AG04449 (cell line): ENCODE measurements at places on chromosomes 7 and 10.

DNA sequence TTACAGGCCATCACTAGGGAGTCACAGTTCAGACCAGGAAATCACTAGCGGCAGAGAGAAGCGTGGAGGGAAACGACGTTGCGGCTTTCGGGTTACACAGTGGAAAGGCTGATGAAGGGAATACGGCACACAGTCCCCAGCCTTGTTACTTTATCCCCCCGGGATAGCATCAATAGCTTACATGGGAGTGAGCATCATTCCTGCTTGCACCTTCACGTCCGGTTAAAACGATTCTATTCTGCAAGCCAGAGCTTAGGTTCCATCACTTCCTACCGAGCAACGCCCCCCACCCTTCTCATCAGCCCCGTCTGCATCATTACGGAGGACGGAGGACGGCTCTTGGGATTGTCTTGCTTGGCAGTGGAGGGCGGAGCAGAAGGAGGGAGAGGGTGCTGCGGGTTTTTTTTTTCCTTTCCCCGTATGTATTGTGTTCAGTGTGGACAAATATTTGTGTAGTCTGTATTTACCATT, 124.9 kb downstream of the CLEC2L start:
- no peak for DNase-seq

- DNase-seq = no peak
Observed at GRCh38 chr7:73906874-73907273, 45.9 kb downstream of the TMEM270 start.

DNA sequence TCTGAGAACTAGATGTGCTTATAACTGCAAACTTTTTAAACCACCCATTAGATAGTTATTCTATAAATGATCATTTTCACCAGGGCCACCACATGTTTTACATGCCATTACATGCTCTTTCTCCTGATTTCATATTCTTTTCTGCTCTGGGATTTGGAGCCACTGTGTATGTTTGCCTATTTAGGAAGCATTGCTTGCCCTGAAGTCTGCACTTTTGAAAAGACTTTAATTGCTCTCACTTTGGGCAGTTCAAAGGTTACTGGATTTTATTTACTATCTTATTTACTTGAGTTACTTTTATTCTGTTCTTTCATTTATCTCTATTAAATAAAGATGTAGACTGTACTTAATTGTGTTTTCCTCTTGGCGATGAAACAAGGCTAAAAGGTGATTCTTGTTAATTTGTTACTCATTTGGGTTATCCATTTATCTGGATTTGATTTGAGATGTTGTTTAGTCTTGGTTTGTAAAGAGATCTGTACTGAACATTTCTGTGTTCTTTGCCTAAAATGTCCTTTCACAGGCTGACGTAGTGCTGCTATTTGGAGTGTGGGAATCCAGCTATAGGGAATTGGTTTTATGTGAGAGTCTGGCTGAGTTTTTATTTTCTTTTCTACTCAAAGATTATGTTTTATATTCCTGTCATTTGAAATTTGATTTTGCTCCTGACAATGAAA, 88.8 kb downstream of the SUGCT start:
- no peak for DNase-seq

GRCh38 chr7:121562259-121562658, 166.2 kb upstream of the FAM3C start:
- DNase-seq = peak; percentile 23

DNA sequence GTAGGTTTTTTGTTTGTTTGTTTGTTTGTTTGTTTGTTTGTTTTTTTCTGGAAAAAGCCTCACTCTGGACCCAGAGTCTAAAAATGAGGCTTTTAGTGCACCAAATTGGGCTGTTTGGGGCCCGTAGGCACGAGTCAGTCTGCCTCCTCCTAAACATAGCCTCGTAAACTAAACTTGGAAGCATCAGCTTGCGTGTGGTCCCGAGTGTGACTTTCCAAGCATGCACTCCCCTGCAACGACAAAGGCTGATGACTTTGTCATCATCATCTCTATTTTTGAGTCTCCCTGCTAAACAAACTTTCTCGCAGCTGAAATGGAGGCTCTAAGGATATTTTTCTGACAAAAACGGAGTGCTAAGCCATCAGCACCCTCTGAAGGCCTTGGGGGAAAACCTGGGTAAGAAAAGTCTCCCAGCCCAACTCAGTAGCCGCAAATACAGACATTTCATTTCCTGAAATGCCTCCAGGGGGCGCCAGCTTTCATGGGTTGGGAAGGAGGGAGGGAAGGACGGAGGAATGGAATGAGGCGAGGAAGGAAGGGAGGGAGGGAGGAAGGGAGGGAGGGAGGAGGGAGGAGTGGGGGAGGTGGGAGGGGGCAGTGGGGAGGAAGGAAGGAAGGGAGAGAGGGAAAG, 245.9 kb downstream of the KCNMA1 start:
- DNase-seq = peak; percentile 49

DNA sequence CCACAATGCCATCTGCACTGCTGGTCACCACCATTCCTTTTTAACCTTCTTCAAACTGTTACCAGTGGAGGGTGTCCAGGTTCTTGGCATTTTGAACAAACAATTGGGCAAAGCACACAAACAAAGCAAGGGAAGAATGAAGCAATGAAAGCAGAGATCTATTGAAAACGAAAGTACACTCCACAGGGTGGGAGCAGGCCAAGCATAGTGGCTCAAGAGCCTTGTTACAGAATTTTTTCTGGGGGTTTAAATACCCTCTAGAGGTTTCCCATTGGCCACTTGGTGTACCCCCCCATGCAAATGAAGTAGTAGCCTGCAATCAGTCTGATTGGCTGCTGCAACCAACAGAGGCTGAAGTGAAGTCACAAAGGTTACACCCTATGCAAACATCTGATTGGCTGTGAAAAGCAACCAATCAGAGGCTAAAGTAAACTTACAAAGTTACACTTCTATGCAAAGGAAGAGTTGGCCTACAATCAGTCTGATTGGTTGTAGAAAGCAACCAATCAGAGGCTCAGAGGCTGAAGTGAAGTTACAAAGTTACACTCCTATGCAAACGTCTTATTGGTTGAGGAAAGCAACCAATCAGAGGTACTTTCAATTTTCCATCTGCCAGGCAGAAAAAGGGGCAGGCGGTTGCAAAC, 103.2 kb upstream of the WAC start:
- no peak for DNase-seq

DNA sequence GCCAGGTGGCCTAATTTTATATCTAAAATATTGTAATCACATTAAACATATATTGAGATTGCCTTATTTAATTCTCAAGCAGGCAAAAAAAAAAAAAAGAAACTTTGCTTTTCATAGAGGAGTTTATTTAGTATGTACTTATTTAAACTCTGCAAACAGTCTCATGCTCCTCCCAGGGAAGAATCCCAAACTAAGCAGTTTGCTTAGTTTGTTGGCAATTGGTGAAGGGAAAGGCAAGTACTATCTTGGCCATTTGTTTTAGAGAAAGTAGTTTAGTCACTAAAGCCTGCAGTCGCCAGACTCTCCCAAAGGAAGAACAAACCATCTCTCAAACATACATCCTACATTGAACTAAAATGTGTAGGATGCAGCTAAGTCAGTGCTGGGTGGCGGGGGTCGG, 226.8 kb downstream of the CDC14C start:
- no peak for DNase-seq

- DNase-seq = no peak
Observed at GRCh38 chr10:28468707-28469483, 64.0 kb upstream of the WAC start.

DNA sequence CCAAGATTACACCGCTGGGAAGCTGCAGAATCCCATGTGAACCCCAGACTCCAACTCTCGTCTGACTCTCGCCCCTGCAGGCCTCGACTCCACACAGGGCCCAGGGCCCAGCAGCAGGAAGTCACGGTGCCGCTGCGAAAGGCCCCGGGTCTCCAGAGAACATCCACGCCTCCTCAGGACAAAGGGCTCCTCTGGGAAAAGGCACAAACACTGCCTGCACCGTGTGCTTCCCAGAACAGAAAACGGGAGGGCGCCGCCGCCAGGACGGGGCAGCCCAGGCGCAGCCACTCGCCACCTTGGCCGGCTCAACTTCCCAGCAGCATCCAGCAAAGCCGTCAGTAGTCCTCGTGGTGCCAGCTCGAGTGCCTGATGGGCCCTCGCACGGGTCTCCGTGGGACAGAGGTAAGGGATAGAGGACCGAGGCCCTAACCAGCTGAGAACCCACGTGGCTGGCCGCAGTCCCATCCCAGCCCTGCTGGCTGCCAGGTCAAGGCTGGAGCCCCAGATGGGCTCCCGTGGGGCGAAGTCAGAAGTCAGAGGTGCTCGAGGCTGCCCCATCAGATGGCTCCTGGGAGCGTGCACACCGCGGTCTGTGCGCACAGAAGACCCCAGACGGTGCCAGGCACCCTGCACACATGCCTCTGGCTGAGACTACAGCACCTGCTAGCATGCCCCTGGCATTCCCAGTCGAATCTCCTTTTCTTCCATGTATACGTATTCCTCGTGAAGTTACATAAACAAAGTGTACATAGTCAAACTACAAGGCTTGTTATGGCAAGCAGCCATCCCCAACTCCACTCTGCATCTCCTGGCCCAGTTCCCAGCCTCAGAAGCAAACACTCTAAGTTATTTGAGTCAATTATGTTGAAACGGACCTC, 60.2 kb downstream of the MAD1L1 start:
- DNase-seq = peak; percentile 84

DNA sequence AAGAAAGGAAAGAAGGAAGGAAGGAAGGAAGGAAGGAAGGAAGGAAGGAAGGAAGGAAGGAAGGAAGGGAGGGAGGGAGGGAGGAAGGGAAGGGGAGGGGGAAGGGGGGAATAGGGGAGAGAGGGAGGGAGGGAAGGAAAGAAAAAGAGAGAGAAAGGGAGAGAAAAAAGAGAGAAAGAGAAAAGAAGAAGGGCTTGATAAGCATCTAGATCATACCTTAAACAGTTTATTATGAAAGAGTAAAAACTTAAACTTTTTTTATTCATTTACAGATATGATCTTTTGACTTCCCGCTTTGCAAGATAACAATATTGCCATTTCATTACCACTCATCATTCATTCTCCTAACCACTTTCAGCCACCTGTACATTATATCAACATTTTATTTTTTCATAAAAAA, 53.6 kb upstream of the TMEM106B start:
- DNase-seq = no peak
